A549 treated with dexamethasone at 1 μM for 4 hours (cell line): ENCODE measurements at places on chromosomes 7 and 10. TPM values are rescaled to one million over a fixed set of nuclear protein-coding genes. Genes with fewer than 3 reads are reported as not detected.

Gene SPDYE2
- total RNA-seq, result not detected in 5 replicates

Gene MINDY4
- 2.1 to 2.6 TPM (median 2.4 TPM) in 5 replicates for total RNA-seq

Gene ADAM12
- total RNA-seq, result 2.7 to 4.9 TPM (median 3.9 TPM) in 5 replicates

Gene ZNF438
- total RNA-seq, result 1.9 to 2.2 TPM (median 2.1 TPM) in 5 replicates

Gene C10orf62
- total RNA-seq, result 0.07 to 0.20 TPM (median 0.11 TPM) in 4 of 5 replicates, not detected in the other
